ENCODE measurements at places on chromosomes 1 and 21.

DNA sequence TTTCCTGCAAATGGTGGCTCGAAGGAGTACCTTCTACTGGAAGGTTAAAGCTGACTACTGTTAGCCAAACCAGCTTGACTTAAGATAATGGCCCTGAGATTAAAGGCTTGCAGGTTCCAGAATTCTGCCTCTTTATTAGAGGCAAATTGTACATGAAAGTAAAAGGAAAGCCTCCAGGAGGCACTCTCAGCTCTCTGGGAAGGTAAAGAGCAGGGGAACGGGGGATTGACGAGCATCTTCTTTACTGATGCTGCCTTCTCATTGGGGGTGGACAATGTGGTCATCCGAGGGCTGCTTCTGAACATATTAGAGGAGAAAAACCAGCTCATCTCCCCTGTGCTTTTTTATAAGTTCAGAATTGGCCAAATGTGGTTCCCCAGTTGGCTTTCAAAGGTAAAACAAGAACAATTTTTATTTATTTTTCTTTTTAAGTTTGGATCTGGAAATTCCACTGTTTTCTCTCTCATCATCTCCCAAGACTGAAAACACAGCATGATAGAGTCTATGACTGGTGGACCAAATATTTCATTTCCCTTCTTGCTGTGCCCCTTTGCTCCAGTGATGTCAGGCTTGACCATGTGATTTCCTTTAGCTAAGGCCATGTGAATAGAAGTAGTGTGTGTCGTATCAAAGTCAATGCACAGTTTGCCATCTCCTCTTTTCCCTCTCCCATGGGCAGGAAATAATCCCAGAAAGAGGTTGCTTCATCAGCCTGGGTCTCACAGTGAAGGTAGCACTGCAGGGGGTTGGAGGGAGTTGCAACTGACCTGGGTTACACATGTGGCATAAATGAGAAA, 292.7 kb downstream of the PRDM2 start:
- DNase-seq = no peak

- no peak for DNase-seq
Measured at GRCh38 chr1:203888807-203889251, 27.4 kb downstream of the SNRPE start.

- DNase-seq = peak; percentile 78
Measured at GRCh38 chr1:153790966-153791647, 15.9 kb downstream of the SLC27A3 start.

DNA sequence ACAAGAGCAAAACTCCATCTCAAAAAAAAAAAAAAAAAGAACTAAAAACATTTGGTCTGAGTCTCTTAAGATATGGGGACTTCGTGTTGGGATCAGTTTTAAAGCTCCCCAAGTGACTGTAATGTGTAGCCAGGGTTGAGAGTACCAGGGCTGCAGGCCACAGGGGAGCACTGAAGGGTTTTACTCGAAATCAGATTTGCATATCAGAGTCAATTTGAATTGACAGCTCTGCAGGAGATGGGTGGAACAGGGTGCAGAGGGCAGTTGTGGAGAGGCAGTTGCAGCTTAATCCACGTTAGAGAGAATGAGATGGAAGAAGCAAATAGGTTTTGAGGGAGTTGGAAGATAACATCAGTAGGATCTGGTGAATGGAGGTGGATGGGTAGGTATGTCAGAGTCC, 20.6 kb upstream of the ELOA start:
- no peak for DNase-seq

DNA sequence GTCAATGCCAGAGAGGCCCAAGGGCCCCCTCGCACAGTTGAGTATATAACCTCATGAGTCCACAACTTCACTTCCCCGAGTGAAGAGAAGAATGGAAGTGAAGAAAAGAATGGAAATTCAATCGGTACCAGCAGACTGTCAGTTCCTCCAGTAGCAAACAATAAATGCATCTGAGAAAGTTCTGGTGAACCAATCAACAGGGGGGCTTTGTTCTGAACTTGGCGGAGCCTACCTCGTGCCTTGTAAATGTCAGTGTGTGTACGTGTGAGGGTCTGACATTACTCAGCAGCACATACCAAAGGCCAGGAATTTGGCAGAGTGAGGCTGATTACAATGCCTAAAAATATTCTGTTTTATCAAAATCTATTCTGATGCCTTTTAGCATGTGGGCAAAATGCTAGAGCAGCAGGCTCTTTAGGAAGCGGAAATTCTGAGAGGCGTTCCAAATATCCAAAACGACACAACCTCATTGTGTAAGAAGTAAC, 238.5 kb downstream of the LTN1 start:
- DNase-seq = no peak

- peak; percentile 52 for DNase-seq
Measured at GRCh38 chr1:185375583-185375982, 58.5 kb upstream of the IVNS1ABP start.
